ENCODE measurements at places on chromosomes 2 and 18. TPM values are rescaled to one million over a fixed set of nuclear protein-coding genes. Genes with fewer than 3 reads are reported as not detected.

Gene SEMA4F
- 5.7 TPM for total RNA-seq

Gene SESTD1
- total RNA-seq: 26.2 TPM

Gene TRAPPC12
- 78.2 TPM for total RNA-seq

Gene DIPK1C
- total RNA-seq: 0.27 TPM

Gene ASXL3
- 1.00 TPM for total RNA-seq

Gene ATOH8
- total RNA-seq: 32.6 TPM

Gene MARCHF4
- not detected for total RNA-seq

Gene ORC4
- total RNA-seq: 48.1 TPM

Gene PRKAG3
- not detected for total RNA-seq

Gene NDUFB3
- total RNA-seq: 2.2 TPM

Gene NAT8
- total RNA-seq: not detected

Gene GRHL1
- total RNA-seq: 0.55 TPM

Gene SULT1C3
- total RNA-seq: not detected

Gene ZNF892
- not detected for total RNA-seq

Gene NCKAP1
- 62.3 TPM for total RNA-seq

Gene SERPINB11
- not detected for total RNA-seq

Gene ATIC
- 88.6 TPM for total RNA-seq

Gene NPHP1
- total RNA-seq: 0.55 TPM

Gene INPP5D
- 36.5 TPM for total RNA-seq

Measured in transverse colon (tissue), 4 donors.